Activated naive CD8-positive, alpha-beta T cell treated with anti-CD3 and anti-CD28 coated beads for 36 hours (primary cell): ENCODE measurements at places on chromosomes 7 and 10. TPM values are rescaled to one million over a fixed set of nuclear protein-coding genes. Genes with fewer than 3 reads are reported as not detected.
A peak's percentile ranks its signal among the peaks of the same experiment; 100 is the strongest.

GRCh38 chr10:22218448-22218847, 633 bp upstream of the EBLN1 start:
- peaks cover 27% of the 10 kb centered on the region for H3K27me3 ChIP-seq
- H3K4me3 ChIP-seq: no peak overlapping the region

DNA sequence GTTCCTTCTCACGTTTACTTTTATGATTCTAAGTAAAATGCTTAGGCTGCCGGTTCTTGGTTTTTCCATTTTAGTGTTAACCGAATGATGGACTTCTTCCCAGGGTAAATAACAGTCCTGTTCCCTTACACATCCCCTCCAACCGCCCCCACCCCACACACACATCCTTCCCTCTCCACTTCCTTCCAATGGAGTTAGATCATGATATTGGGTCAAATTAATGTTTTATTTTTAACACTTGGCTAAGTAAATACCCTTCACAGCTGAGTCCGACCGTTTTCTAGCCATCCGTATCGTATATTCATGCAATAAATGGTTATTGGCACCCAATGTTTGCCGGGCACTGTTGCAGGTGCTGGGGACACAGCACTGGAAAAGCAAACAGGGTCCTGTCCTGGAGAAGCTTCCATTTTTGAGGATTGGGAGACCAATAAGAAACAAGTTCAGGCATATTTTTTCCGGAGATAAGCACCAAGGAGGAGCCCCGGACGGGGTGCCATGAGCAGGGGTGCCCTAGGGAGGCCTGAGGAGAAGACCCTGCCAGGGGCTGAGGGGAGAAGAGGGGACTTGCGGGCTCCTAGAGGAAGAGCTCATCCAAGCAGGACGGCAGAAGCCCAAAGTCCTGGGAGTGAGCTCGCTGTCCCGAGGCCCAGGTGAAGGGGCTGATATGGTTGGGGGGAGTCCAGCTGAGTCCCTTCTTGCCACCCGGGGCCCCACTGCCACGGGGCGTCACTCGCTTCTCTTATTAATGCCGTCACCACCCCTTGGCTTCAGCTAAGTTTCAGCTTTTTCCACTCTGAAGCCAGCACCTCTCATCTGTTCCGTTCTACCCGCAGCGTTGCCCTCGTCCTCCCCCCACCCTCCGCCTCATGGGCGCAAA, 126.0 kb upstream of the RET start:
- H3K36me3 ChIP-seq: no peaks in the 10 kb centered on the region
- no peak for DNase-seq
- no peak overlapping the region for H3K27ac ChIP-seq
- H3K4me1 ChIP-seq: no peaks in the 10 kb centered on the region

DNA sequence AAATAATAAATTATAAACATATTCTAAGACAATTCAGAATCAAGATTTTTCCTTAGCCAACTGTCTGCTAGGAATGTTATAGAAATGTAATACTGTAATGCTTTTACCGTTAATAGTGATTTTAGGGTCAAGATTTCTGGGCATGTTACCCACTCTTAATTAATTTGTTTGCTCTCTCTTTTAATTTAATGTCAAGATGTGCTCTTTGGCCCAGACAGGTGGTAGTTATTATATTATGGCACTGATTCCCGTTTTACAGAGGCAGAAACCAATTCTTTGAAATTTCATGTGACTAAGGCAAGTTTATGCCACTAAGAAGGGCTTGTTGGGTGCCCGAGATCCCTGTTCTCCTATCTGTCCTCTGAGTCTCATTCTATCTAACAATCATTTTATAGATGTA, 959 bp upstream of the FAM107B start:
- no peak overlapping the region for H3K27ac ChIP-seq
- no peaks in the 10 kb centered on the region for H3K36me3 ChIP-seq
- H3K27me3 ChIP-seq: no peaks in the 10 kb centered on the region
- H3K4me3 ChIP-seq: no peak overlapping the region
- peaks cover 6% of the 10 kb centered on the region for H3K4me1 ChIP-seq

- H3K36me3 ChIP-seq: no peaks in the 10 kb centered on the region
- H3K4me3 ChIP-seq: no peak overlapping the region
- no peak for DNase-seq
Measured at GRCh38 chr10:120521880-120522279, 64.9 kb downstream of the PLPP4 start.

DNA sequence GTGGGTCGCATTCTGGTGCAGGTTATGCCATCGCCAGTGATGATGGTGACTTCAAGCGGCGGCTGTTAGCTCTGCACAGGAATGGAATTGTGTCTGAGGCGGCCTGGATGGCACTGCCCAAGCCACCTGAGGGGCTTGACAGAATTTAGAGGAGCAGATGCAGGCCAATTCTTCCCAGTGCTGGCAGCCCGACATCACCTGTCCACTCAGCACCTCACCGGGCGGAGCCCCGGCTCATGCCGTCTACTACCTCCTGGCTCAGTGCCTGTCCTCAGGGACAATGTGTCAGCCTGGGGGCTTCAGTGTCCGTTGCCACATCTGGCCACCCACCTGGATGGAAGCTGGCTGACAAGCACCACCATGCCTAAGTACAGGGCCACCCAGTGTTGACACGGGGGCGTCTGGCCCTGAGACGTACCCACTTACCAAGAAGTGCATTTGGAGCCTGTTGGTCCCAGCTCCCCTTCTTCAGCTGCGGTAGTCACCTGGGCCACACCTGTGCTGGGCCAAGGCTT, 420.5 kb upstream of the MKI67 start:
- H3K4me3 ChIP-seq: no peak overlapping the region
- H3K36me3 ChIP-seq: no peaks in the 10 kb centered on the region
- peaks cover 8% of the 10 kb centered on the region for H3K27me3 ChIP-seq
- H3K4me1 ChIP-seq: no peaks in the 10 kb centered on the region
- no peak overlapping the region for H3K27ac ChIP-seq

DNA sequence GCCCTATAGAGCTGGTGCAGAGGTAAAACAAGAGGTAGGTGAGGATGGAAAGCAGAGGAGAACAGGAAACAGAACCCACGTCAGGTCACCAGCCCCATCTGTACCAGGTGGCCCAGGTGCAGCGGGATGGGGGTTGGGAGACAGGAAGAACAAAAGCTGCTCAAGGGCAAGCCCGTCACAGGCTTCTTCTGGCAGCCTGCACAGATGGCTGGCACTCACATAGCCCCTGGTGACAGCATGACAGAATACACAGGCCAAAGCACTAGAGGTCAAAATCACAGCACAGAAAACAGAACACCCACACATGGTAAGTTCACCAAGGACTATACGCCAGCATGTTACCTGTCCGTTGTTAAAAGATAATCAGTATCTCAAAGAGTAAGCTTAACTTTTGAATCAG, 126.8 kb downstream of the GALNT11 start:
- H3K4me1 ChIP-seq: no peaks in the 10 kb centered on the region
- H3K36me3 ChIP-seq: peaks cover 11% of the 10 kb centered on the region
- peak overlapping the region; percentile 0 for H3K27ac ChIP-seq
- H3K4me3 ChIP-seq: no peak overlapping the region

DNA sequence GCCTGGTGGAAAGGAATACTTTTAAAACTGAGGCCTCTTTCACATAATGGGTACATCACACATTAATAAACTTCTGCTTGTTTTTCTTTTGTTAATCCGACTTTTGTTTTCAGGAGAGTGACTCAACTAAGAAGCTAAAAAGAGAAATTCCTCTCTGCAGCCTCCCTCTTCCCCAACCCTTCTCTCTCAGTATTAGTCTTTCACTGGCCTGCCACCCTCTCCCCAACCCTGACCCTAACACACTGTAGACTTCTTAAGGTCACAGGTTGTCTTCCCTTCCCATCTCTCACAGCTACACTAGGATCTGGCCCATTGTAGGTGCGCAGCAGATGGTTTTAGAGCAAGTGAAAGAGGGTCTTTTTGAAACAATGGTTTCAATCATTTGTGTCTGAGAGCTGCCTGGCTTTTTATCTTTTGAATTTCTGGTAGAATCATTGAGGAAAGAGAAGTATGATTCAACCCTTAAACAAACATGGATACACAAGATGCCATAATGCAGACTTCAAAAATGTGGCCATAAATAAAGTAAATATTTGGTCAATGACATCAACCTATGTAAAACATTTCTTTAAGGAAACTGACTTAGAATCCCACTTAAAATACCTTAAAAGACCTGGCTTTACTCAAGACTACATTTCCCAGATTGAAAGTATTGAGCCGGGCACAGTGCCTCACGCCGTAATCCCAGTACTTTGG, 17.9 kb upstream of the FFAR4 start:
- DNase-seq: no peak
- no peaks in the 10 kb centered on the region for H3K36me3 ChIP-seq
- H3K4me3 ChIP-seq: no peak overlapping the region
- peaks cover 5% of the 10 kb centered on the region for H3K27me3 ChIP-seq
- H3K27ac ChIP-seq: no peak overlapping the region
- no peaks in the 10 kb centered on the region for H3K4me1 ChIP-seq

DNA sequence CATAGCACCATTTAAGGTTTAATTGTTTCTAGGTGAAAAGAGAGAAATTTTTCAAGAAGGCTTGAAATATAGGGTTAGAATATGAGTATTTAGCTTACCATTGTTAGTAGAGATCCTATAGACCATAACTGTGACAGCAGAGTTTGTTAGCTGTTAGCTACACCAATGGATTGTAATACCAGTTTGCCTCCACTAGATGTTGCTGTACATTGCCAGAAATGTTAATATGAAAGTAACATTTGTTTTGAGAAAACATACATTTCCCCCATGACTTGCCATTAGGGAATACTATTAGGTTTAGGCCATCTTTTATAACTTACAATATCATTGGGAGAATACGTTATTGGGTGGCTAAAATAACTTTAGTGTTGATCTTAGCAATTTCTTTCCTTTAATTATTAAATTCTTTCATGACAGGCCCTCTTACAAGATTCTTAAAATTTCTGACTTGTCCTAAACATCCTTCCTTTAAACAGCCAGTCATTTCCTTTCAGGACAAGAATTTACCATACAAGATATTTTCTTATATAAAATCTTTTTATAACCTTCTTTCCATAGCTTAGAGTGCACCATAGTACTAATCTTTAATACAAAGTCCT, 39.5 kb downstream of the ZNF117 start:
- no peaks in the 10 kb centered on the region for H3K36me3 ChIP-seq
- no peak overlapping the region for H3K4me3 ChIP-seq
- DNase-seq: no peak
- no peak overlapping the region for H3K27ac ChIP-seq
- H3K4me1 ChIP-seq: peaks cover 2% of the 10 kb centered on the region

DNA sequence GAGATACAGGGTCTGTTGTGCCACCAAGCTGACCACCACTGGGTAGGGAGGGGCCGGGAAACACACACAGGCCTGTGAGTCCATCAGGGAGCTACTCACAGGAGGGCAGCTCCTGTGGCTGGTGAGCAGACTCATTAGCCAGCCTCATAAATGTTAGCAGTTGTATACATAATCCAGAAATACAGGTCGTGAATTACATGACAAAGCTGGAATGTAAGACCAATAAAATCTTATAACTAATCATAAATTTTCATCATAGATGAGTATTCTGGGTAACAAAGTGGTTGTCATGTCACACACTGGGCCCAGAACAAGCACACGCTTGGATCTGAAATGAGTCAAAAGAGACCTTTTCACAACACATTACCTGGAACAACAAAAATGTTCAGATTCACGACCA, 642.6 kb upstream of the AUTS2 start:
- no peak overlapping the region for H3K27ac ChIP-seq
- no peak overlapping the region for H3K4me3 ChIP-seq
- H3K4me1 ChIP-seq: no peaks in the 10 kb centered on the region
- H3K27me3 ChIP-seq: no peaks in the 10 kb centered on the region

SKIDA1 gene
- total RNA-seq: not detected

CYP3A4 gene
- not detected for total RNA-seq

OR2A42 gene
- not detected for total RNA-seq

AOAH gene
- total RNA-seq: 7.1 TPM

PTPRN2 gene
- total RNA-seq: 0.72 TPM

NUTM2E gene
- total RNA-seq: not detected

CYP2C8 gene
- 0.12 TPM for total RNA-seq
